ENCODE measurements at places on chromosomes 3 and 15.

DNA sequence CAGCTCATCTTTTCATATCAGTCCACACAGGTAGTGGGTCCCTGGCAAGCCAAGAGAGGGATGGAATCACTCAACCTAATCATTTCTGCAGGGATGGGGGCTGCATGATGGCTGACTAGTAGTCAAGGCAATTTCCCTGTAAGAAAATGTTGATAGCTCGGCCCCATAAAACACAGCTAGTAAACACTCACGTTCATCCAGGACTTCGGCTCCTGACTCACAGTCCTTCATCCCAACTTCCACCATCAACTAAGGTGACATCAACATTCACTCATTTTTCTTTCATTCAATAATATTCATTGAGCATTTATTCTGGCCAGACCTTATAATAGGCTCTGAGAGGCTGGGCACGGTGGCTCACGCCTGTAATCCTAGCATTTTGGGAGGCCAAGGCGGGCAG is 4.4 kb upstream of the ACAP2 start:
- DNase-seq, result no peak

GRCh38 chr3:2061360-2061759 is 37.3 kb upstream of the CNTN4 start:
- no peak for DNase-seq

- no peak for DNase-seq
These were observed 514.4 kb upstream of the TBL1XR1 start for GRCh38 chr3:177711637-177712036.

DNA sequence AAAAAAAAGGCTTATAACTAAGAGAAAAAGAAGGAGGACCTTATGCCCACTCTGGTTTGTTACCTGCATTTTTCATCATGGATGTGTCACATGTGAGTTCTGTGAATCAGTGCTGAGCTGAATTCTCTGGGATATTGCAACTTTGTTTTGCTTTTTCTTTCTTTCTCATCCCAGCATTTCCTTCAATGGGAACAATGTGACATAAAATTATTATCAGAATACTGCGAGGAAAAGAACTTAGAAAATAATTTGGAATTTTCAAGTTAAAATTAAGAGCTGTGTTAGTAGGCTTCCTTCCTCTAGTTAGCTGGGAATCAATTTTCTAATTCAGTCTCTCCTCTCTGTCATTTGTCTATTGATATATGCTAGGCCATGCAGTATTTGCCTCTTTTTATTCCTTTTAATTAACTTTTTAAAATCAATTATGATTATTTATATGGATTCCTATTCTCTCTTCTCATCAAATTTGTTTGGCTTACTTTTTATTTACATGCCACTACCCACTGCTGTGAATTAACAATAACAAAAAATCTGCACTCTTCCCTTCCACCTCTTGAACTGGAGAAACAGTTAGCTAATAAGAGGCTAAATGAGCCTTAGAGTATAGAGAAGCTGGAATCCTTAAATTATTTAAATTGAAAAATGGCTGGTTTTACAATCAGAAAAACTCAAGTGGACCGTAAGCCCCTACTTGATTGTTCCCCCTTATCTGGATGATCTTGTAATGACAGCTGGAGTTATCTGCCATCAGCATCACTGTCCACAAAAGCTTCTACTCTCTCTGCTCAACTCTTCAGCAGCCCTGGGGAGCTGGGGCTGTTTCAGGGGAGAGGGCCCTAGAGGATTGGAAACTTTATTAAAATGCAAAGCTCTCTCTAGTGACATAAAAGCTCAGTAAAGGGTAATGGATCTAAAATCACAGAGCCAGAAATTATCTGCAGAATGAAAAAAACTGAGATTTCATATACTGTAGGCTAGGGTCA is 95.3 kb upstream of the SOX2 start:
- DNase-seq, result no peak

GRCh38 chr15:63997715-63998442 is 48.4 kb downstream of the DAPK2 start:
- DNase-seq, result no peak

DNA sequence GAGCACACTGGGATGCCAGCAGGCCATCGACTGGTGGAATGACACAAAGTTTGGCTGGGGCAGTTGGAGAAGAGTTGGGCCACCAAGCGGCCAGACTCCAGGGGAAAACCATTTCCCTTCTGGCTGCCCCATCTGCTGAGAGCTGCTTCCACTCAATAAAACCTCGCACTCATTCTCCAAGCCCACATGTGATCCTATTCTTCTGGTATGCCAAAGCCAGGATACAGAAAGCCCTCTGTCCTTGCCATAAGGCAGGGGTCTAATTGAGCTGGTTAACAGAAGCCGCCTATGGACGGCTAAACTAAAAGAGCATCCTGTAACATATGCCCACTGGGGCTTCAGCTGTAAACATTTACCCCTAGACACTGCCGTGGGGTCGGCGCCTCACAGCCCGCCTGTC is 55.1 kb downstream of the NKIRAS1 start:
- no peak for DNase-seq

GRCh38 chr15:101242160-101242998 is 9.5 kb downstream of the CHSY1 start:
- DNase-seq, result no peak

GRCh38 chr3:9552252-9552999 is 1.2 kb downstream of the LHFPL4 start:
- DNase-seq, result no peak

GRCh38 chr3:42043099-42043813 is 47.9 kb upstream of the TRAK1 start:
- DNase-seq, result no peak

DNA sequence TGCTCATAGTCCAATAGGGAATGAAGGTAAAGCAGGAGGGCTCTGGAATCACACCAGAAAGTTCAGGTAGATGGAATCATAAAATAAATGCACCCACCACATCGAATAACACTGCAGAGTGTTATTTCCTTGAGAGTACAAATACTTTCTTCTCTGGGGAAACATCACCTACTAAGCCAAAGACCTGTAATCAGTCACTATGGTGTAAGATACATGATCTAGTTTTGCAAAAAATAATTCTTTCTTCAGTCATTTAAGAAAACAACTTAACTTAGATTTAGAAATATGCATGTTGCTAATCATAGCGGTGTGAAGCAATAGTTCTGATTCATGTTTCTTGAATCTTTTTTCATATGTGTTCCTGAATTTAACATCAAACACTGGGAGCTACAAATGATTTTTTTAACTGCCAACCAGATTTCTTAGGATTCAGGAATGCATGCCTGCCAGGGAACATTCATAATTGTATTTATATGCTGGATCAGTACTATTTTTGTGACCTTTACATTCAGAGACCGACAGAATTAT is 40.2 kb upstream of the MEIS2 start:
- no peak for DNase-seq

DNA sequence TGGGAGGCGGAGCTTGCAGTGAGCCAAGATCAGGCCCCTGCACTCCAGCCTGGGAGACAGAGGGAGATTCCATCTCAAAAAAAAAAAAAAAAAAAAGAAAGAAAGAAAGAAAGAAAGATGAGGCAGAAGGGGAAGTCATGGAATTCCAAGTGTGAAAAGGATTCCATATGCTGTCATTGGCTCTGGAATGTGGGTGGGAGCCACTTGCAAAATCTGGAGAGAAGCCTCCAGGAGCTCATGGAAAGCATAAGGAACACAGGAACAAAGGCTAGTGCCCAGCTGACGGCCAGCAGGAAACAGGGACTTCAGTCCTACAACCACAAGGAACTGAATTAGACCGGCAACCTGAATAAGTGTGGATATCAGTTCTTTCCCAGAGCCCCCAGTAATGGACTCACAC is 12.5 kb upstream of the TRAK1 start:
- DNase-seq, result no peak

- no peak for DNase-seq
These were observed 302.2 kb upstream of the NR2E3 start for GRCh38 chr15:71508081-71508682.

DNA sequence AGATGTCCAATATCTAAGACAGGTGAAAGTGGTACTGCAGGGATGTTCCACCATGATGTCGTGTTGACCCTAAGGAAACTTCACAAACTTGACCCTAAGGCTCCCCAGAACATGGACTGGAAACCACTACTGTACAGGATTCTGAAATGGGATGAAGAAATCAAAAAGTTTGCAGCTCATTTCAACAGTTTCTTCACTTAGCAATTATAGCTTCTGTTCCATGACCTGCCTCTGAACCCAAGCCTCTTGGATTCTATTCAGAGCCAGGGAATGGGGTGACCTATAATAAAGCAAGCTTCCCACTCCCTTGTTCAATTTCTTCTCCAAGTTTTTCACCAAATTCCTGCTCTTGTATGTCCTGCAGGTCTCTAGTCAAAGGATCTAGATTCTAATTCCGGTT is 40.7 kb downstream of the DUT start:
- DNase-seq, result no peak

DNA sequence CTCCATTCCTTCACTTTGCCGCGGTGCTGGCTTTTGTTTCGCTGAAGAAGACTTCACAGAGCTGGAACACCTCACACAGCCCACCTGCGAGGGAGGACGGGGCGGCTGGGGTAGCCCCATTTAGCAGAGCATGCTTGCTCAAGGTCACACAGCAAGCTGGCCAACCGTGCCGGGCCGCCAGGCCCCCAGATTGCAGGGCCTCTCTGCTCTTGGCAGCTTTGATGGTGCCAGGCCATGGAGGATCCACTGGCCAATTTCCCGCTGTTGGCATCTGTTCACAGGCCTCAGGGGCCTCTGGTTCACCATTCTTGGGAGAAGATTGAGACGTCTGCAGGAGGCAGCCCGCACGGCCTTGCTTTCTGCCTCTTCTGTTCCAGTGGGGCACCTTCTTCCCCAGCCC is 77.9 kb upstream of the LINGO1 start:
- no peak for DNase-seq

DNA sequence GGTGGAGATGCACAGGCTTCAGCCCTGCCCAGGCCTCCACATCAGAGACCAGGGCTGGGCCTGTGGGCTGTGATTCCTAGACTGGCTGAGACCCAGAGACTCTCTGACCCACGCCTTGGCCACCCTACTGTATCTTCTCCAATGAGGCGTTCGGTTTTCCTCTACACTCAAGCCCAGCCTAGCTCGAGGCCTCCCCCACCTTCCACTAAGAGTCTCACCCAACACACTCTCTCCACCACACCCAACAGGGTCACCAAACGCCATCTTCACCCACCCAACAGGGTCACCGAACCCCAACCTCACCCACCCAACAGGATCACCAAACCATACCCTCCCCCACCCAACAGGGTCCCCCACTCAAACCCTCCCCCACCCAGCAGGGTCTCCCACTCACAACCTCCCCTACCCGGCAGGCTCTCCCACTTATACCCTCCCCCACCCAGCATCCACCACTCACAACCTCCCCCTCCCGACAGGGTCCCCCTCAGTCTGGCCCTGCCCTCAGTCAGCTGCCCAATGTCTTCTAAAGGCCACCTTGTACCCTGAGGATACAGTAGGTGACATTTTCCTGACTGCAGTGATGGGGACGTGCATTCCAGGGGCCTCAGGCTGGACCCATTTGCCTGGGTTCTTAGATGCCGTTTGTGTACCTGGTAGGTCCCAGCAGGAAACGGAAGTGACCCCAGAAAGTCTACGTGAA is 20.4 kb downstream of the CFAP100 start:
- no peak for DNase-seq

GRCh38 chr3:184465883-184466412 is 86.1 kb downstream of the CHRD start:
- DNase-seq, result no peak

GRCh38 chr3:38325256-38325655 is 21.3 kb upstream of the XYLB start:
- DNase-seq, result no peak

DNA sequence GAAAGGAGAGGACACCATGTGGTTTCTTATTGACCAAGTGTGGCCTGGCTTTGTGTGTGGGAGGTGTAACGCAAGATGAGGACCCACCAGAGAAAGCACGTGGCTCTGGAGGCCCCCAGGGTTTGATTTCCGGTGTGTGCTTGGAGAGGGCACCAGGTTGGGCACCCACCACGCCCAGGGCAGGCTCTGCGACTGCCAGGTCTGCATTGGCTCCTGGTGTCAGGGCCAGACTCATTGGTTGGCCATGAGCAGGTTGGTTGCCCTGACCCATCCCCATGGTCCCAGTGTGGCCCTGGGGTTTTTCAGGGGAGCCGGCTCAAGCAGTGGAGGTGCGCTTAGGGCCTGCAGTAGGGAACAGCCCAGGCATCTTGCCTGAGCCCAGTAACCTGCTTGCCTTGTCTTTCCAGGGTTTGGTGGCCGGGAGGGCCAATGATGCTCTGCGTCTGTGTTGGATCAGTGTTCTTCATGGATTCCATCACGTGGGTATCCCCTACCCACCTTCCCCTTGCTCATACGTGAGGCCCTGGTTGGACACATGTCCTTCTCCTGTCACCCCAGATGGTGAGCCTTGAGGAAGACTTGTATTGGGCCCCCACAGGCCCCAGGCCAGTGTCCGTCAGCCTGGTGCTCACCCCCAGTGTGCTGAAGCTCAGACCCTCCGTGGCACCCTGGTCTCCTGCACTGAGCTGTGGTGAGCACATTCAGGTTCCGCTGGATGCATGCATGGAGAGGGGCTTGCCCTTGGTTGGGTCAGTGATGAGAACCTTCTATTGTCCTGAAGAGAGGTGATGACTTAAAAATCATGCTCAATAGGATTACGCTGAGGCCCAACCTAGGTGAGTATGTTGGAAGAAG is 193.9 kb downstream of the UBE3A start:
- no peak for DNase-seq

DNA sequence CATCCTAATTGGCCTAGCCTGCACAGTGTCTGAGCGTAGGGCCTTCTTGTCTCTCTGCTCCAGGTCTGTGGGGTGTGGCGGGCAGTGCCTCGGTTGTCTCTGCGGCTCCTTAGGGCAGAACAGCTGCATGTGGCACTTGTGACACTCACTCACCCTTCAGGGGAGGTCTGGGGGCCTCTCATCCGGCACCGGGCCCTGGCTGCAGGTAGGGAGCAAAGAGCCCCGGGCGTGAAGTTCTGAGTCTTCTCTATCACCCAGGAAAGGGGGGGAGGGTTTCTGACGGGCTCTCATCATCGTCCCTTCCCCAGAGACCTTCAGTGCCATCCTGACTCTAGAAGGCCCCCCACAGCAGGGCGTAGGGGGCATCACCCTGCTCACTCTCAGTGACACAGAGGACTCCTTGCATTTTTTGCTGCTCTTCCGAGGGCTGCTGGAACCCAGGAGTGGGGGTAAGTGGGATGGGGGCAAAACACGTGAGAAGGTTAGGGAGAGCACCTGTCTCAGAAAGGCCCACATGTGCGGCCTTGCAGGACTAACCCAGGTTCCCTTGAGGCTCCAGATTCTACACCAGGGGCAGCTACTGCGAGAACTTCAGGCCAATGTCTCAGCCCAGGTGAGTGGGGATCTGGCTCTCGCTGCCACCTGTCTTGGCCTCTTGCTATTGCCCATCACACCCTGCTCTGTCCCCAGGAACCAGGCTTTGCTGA is 2.6 kb downstream of the CHRD start:
- no peak for DNase-seq

GRCh38 chr3:10869460-10869859 is 53.4 kb downstream of the SLC6A11 start:
- no peak for DNase-seq

GRCh38 chr3:82048711-82049110 is 287.3 kb upstream of the GBE1 start:
- DNase-seq, result no peak

Data from PC-9 (cell line).